Thymus (tissue), 14 donors: ENCODE measurements at places on chromosomes 5 and 9.

DNA sequence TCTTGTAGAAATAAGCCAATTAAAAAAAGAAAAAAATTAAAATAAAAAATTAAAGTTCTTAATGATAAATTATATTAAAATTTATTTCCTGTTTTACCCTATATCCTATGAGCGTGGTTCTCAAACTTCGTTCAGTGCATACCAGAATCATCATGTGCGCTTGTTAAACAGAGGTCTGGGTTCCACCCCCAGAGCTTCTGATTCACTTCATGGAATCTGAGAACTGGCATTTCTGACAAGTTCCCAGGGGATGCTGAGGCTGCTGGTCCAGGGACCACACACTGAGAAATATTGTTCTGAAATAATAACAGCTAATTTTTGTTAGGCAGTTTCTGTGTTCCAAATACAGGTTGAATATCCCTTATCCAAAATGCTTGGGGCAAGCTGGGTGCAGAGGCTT, 79.3 kb downstream of the TMC1 start:
- DNase-seq = no peak

DNA sequence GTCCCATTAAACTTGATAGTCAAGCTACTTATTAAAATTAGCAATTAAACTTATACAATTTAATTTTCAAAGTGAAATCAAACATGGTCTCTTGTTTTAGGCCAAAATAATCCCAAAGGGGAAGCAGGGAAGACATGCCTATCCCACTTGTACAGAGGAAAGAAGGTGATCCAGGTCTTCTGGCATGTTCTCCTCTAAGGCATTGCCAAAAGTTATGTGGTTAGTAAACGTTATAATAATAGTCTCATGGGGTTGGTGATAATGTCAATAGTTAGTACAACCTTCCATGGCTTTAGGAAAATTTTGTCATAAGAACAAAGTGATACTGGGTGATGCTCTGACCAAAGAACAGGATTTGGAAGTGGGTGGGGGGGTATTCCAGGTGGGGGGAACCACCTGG, 52.8 kb downstream of the ROR2 start:
- DNase-seq = no peak

DNA sequence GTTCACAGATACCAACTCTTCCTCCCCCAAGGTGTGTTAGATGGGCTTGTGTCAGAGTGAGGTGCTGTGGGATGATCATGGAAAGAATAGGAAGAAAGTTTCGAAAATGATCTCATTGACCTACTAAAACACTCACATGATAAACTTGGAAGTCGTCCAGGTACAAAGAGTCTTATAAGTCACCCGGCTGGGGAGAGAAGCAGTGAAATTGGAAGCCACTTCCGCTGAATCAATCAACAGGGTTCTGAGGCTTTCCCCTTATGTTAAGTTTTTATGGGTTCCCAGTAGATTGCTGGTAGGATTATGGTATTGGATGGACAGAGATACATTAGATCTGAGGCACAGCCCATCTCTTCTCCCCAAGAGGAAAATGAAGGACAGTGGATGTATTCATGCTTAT, 218.8 kb upstream of the MSX2 start:
- DNase-seq = no peak

DNA sequence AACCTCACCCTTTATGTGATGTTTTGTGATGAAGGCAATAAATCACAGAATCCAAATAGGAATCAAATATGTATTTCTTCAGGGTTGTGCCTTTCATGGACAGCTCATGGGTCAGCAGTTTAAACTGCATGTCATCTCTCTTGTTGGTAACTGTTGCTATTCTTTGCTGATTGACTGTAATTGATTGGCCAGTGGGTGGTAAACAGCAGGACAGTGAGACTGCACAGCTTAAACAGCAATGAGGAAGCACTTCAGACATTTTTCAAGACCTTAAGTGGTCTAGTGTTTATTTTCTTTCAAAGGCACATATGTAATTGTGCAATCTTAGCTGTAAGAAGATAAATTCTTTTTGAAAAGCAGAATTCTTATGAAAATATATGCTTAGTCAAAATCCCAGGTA, 260.5 kb downstream of the COX7C start:
- no peak for DNase-seq

GRCh38 chr9:127844821-127845359, 9.6 kb downstream of the ENG start:
- DNase-seq = no peak

DNA sequence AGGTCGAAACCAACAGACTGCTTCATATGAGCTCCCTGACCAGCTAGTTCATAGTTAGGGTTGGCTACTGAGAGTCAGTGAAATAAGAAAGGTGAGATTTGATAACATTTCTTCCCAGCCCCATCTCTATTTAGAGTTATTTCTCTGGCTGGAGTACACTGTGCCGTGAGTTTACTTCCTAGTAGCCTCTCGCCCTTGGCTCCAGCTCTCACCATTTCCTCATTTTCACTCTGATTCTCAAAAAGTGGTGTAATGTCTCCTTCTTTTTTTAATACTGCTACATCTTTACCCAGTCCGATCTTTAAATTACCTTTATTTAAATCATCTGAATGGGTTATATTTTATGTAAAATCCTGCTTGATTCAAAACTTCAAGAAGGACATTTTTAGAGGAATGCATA, 100.4 kb upstream of the FAM174A start:
- DNase-seq = no peak

DNA sequence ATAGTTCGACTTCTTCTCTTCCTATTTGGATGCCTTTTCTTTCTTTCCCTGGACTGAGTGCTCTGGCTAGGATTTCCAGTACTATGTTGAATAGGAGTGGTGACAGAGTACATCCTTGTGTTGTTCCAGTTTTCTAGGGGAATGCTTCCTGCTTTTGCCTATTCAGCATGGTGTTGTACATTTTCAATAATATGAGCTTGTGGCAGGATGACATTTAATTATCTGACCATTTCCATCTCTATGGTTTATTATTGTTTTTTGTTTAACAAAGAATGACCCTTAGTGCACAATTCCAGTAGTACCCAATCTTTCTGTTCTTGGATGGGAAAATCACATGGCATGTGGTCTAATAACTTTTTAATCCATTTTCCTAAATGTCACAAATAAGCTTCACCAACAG, 135.6 kb upstream of the SLC12A2 start:
- no peak for DNase-seq

DNA sequence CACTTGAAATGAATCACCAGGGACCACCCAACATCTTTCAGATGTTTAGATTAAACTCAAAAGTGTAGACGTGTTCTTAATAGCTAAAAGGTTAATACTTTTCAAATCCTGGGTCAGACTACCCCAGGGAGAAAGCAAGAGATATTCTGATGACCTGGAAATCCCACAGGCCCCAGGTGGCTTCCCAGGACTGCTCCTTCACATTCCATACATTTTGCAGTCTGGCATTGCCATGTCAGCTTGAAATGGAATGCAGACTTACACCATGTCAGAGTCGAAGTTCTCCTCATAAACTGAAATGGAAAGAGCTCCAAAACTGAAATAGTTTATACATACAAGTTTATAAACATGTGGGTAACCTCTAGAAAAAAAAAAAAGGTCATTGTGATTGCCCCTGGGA, 61.5 kb downstream of the TMEM167A start:
- no peak for DNase-seq

GRCh38 chr5:145911164-145911563, 25.2 kb upstream of the SH3RF2 start:
- DNase-seq = no peak

DNA sequence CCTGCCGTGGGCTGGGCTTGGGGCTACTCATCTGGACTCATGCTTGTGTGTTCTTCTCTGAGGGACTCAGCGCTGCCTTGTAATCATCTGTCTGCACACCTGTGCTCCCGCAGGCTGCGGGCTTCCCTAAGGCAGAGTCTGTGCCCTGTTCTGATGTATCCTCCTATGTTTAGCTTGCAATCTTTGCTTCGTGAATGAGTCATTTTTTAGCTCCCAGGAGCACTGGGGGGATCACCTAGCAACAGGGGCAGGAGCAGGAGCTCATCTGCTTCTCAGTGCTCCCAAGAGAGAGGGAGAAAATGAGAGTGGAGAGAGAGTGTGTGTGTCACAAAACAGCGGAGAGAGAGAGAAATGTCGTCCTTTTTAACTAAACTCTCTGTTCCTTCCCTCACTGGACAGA, 202.4 kb upstream of the ZNF618 start:
- DNase-seq = no peak

- no peak for DNase-seq
Measured at GRCh38 chr9:25857147-25857546, 178.9 kb upstream of the TUSC1 start.

GRCh38 chr9:21174671-21175070, 8.2 kb upstream of the IFNA21 start:
- DNase-seq = no peak

- no peak for DNase-seq
Measured at GRCh38 chr5:109703829-109704228, 14.1 kb downstream of the MAN2A1 start.

DNA sequence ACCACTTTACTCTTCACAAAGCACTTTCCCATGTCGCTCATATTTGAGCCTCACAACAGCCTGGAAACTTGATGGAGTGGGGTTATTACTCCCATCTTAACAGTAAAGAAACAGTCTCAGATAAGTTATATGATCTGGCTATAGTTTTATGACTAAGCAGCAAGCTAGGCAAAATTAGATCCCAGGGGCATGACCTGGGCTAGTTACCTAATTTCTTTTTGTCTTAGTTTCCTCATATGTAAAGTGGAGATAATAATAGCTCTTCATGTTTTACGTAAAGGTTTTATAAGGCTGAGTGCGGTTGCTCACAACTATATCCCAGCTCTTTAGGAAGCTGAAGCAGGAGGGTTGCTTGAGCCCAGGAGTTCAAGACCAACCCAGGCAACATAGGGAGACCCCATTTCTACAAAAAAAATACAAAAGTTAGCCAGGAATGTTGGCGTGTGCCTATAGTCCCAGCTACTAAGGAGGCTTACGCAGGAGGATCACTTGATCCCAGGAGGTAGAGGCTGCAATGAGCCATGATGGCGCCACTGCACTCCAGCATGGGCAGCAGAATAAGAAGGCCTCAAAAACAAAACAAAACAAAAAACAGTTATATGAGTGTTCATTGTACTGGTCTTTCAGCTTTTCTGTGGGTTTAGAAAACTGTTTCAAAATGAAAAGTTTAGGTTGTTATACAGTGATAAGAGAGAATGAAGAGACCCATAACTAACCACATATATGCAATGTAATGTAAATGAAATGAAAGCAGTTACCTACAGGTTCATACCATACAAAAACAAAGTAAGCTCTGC, 6.5 kb upstream of the PLIN2 start:
- no peak for DNase-seq

DNA sequence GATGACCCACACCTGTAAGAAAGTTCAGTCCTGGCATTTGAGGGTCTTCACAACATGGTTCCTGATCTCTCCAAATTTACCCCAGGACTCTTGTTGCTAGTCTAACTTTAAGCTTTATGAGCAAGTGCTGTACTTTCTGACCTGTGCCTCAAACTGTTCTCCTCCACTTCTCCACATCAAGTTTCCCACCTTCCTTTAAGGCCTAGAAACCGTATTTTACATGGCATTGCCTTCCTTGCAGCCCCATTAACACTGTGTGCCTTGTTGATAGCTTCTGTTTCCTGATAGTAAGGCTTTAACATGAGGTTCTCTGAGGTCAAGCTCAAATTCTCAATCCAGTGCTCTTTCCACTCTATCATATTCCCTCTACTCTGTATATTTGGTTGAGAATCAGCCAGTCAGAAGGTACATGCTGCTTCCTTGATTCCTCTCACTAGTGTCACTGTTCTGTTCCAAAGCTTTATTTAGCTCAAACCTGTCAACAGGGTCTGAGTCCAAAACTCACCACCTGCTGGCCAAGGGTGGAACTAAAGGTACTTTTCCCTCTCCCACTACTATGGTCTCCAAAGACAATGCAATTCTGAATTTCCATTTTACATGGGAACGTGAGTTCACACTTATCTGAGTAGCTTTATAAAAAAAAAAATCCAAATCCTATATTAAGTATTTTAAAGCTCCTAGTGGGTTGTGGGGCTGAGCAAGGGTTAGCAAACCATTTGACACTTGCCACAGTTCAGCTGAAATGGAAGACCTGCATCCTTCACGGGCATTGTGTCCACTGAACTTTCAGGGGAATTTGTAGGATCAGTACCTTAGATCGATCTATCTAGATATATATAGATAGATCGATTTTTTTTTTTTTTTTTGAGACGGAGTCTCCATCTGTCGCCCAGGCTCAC, 21.1 kb downstream of the VCP start:
- peak; percentile 53 for DNase-seq

GRCh38 chr9:36865731-36866635, 168.1 kb downstream of the PAX5 start:
- DNase-seq = no peak

GRCh38 chr5:81425569-81425968, 31.6 kb upstream of the ACOT12 start:
- no peak for DNase-seq

DNA sequence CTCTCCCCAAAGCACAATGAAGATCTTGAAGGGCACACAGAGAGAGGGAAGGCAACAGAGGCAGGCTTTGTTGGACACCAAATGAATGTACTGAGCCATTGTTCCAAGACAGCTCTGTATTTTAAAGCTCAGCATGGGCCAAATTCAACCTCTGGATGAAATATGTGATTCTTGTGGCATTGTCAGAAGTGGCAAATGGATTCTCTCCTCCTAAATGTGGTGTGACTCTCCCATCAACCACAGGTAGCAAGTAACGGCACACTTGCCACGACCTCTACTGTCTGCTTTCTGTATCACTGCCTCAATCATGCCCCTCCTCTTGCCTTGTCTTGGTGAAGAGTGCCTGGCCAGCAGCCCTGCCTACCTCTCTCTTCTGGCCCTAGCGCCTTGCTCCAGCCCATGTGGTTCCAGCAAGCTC, 6.1 kb upstream of the MOB3B start:
- DNase-seq = no peak

GRCh38 chr5:2908086-2908485, 156.6 kb upstream of the IRX2 start:
- DNase-seq = no peak

GRCh38 chr9:94606646-94607422, 13.2 kb upstream of the FBP2 start:
- DNase-seq = no peak

DNA sequence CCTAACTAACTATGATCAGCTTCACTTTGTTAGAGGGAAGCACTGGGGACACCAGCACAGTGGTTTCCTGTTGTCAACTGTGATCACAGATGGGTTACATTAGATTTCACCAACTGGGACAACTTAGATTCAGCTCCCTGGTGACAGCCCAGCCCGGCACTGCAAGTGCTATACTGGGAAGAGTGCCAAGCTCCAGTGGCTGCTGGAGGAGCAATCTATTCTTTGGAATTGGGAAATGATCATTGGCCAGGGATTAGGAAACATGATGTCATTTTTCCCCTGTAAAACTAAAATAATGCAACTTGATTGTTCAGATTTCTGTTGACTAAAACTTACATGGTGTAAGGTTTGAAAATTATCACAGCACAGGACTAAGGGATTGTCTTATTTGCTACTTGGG, 33.2 kb downstream of the PTGR1 start:
- DNase-seq = no peak

GRCh38 chr5:121667292-121667691, 184.4 kb upstream of the FTMT start:
- DNase-seq = no peak

DNA sequence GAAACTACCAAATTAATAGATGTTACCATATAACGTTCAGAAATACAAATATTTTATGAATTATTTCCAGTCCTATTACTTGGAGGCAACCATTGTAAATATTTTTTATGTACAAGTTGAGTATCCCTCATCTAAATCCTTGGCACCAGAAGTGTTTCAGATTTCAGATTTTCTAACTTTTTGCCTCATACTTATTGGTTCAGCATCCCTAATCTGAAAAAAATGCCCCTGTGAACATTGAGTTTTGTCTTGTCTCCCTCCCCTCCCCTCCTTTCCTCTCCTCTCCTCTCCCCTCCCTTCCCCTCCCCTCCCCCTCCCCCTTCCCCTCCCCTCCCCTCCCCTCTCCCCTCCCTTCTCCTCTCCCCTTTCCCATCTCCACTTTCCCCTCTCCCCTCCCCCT, 40.6 kb downstream of the UBAP1 start:
- DNase-seq = no peak
